ENCODE measurements at places on chromosomes 16 and 17. TPM values are rescaled to one million over a fixed set of nuclear protein-coding genes. Genes with fewer than 3 reads are reported as not detected.
A peak's percentile ranks its signal among the peaks of the same experiment; 100 is the strongest.

DNA sequence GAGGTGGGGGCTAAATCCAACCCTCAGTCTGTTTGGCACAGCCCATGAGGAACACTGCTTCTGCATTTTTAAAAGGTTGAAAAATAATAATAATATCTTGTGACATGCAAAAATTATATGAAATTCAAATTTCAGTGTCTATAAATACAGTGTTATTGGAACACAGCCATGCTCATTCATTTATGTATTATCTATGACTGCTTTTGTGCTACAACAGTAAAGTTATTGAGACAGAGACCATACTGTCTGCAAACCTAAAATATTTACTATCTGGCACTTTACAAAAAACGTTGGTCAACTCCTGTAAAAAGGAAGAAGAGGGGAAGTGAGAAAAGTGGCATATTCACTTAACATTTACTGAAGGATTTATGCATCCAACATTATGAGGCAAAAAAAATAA lies 3.1 kb downstream of the ABCA5 start:
- no peak for DNase-seq

GRCh38 chr17:81322271-81323082 lies 27.4 kb upstream of the SLC38A10 start:
- DNase-seq, result peak; percentile 72

DNA sequence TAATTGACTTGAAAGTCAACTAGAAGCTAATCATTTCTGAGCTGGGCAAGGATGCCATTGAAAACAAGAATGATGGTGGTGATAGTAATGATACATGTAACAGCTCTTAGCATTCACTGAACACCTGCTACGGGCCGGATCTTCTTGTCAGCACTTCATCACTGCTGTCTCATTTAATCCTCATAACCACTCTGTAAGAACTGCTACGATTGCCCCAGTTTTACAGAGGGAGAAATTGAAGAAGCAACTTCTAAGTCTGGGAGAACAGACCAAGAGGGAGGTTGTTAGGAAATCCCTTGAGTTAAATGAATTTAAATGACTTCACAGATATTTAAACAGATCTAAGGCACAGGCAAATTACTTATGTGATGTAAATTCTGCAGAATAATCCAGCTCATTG lies 7.0 kb upstream of the GAN start:
- no peak for DNase-seq

The TMEM88 gene
- 74.5 TPM for polyA plus RNA-seq

GRCh38 chr16:4298761-4299522 lies 16.9 kb upstream of the GLIS2 start:
- peak; percentile 87 for DNase-seq

GRCh38 chr16:68893710-68894705 lies 50.7 kb downstream of the TANGO6 start:
- no peak for DNase-seq

DNA sequence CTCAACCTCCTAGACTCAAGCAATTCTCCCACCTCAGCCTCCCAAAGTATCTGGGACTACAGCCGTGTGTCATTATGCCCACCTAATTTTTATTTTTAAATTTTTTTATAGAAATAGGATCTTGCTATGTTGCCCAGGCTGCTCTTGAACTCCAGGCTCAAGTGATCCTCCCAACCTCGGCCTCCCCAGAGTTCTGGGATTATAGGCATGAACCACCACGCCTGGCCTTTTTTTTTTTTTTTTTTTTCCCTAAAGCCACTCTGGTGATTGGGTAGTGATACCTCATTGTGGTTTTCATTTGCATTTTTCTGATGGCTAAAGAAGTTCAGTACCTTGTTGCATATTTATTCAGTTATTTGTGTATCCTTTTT lies 1.2 kb upstream of the CDR2L start:
- DNase-seq, result no peak
